ENCODE measurements at places on chromosomes 1 and 21. TPM values are rescaled to one million over a fixed set of nuclear protein-coding genes. Genes with fewer than 3 reads are reported as not detected.

DNA sequence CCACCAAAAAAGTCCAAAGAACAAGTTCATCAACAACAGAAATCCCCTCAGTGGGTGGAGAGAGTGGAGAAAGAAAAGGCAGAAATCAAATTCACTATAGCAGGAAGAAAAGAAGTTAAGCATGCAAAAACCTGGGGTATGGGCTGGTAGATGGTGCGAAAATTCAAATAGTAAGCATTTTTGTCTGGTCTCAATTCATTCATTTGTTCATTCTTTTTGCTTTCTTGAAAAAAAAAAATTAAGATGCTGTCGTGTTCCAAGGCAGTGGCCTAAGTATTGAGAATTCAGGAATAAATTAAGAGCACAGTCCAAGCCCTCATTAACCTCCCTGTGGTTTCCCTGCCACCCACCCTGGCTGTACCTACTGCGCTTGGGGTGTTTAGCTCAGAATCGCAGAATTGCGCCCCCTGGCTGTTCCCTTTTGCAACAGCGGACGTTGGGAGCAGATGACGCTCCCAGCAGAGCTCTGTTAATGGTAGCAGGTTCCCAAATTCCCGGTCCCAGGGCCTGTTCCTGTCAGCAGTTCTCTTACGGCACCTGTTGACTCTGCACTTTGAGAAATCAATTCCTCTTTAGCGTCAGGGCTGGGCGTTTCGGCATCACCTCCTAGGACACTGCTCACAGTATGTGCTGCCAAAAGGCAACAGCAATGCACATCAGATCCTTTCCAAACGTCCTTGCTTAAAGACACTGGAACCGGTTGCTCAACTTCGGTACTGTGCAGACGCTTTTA, 34.0 kb upstream of the SSX2IP start:
- DNase-seq = no peak

- no peak for DNase-seq
These were observed 39.4 kb downstream of the GNG4 start for GRCh38 chr1:235610157-235610556.

DNA sequence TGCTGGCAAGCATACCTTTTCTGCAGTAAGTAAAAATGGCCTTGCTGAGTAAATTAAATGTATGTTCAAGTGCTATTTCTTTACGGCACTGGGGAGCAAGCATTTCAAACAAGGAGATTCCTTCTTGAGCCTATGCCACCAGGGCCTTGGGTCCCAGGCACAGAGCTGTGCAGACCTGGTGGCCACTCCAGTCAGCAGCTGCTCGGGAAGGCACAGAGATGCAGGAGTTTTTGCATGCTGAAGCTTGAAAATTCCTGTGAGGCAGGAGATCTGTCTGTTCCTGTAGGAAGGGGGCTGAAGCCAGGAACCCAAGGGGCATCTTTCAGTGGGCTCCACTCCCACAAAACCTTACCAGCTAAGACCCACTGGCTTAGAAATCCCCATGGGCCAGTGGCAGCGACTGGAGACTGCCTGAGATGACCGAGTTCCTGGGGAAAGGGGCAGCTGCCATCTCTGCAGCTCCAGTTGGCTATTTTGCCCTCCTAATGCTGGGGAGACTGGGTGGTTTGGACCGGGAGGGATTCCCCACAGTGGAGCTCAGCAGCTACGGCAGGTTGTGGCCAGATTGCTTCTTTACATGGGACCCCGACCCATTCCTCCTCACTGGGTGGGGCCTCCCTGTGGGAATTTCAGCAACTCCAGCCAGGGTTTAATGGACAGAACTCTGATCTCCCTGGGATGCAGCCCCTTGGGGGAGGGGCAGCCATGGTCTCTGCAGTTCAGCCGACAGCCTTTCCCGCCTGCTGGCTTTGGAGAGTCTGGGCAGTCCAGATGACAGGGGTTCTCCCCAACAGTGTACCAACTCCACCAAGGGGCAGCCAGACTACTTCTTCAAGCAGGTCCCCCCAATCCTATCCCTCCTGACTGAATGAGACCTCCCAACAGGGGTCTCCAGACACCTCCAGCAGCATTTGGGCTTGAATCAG, 8.4 kb upstream of the PGBD2 start:
- DNase-seq = no peak

DNA sequence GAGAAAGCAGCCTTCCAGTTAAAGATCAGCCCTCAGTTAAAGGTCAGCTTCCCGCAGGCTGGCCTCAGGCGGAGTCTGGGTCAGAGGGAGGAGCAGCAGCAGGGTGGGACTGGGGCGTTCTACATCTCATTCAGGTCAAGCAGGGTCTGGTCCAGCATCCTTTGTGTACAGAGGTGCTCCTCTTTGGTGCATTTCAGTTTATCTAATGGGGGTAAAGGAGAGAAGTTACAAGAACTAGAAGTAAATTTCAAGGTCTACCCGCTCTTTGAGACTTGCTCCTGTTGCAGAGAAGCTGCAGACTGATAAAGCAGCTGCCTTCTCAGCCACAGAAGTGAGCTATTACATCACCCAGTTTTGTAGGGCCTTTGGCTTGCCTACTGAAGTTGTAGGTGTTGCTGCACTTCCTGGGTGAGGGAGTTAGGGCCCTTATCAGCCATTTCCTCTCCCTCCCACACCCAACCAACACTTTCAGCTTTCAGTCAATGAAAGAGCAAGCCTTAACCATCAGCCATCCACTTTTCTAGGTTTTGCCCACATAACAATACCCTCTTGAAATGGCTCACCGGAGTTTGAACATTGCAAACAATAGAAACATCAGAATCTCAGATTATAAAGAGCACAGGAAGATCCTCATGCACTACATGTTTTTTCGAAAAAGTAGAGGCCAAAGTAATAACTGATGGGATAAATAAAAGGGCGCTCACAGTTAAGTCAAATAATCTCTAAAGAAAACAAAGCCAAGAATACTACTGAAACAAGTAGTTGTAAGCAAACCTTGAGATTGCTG, 2.8 kb upstream of the NUP210L start:
- no peak for DNase-seq

DNA sequence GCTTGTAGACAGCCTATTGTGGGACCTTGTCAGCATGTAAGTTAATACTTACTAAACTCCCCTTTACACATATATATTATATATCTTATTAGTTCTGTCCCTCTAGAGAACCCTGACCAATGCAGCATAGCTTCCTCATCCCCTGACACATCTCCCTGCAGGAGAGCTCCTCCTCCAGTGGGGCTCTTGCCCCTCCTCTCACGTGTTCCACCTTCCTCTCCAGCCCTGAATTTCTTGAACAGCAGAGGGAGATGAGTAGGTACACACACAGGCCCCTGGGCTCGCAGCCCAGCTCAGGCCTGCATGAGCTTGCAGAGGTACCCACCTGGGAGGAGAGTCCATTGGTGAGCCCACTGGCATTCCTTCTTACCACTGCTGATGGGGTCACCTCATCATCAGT, 27.3 kb upstream of the GOLT1A start:
- no peak for DNase-seq

DNA sequence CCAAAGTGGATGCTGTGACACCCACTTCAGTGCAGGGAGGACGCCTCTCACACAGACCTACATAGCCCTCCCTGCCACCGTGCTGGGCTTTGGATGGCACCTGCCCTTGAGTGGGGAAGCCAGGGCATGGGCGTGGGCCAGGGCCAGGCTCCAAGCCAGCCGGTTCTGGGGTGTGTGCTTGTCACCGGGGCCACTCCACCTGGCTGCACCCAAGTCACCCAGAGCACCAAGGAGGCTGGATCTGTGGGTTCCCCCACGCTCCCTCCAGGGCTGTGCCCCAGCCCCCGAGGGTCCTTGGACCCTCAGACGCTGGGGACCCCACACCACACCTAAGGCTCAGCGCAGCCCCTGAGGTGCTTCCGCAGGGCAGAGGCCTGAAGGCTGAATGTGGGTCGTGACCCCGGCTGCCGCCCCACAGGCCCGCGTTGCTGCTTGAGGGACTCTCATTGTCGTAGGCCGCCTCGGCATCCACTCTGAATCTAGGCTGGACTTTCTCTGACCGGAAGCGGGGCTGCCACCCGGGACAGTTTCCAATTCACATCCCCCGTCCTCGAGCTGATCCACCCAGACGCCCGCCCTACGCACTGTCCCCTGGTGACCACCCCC, 1.5 kb downstream of the MXRA8 start:
- no peak for DNase-seq

- DNase-seq = no peak
These were observed 37.4 kb downstream of the PCAT6 start for GRCh38 chr1:202848191-202848542.

GRCh38 chr1:190172651-190173430, 304.8 kb downstream of the BRINP3 start:
- no peak for DNase-seq

DNA sequence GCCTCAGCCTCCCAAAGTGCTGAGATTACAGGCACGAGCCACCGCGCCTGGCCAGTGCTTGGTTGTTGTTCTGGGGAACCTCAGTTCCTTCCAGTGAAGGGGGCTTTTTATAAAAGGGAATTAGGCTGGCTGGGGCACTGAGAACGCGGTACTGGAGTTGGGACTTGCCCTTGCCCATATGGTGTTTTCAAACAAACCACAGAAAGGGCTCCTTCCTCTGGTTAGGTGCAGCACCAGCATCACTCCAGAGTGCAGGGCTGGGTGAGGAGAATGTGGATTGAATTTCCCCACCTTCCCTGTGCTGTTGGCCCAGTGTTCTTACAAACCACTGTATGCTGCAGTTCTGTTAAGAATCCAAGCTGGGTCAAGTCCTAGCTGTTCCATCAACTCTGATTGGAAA, 5.3 kb downstream of the MAN1C1 start:
- no peak for DNase-seq

DNA sequence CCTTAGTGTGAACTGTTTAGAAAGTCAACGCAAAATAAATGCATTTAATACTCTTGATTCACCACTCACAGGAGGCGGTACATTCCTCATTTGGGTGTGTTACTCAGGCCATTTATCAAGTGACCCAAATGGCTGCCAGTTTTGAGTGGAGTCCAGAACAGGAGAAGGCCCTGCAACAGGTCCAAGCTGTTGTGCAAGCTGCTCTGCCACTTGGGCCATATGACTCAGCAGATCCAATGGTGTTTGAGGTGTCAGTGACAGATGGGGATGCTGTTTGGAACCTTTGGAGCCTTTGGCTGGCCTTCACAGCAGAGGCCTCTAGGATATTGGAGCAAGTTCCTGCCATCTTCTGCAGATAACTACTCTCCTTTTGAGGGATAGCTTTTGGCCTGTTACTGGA, 609.2 kb downstream of the KCNT2 start:
- DNase-seq = no peak

DNA sequence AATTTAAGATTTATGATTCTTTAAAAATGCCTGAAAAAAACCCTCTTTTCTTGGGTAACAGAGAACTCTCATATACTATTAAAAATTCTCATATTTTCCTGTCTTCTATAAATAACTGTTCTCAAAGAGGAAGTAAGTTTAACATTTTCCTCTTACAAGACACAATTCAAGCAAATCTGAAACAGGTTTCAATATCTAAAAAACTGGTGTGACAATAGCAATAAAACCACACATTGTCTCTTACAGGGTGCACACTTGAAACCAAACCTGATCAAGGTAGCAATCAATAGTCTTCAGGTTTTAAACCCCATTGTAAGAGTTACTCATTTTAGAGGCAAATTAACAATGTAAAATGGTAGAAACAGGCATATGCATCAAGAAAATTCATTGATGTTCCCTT, 28.0 kb downstream of the FUBP1 start:
- no peak for DNase-seq

- DNase-seq = no peak
These were observed 11.8 kb downstream of the ZBED6 start for GRCh38 chr1:203807196-203807595.

The CFAP410 gene
- 24.1 TPM for polyA plus RNA-seq

The RCSD1 gene
- 21.5 TPM for polyA plus RNA-seq

The CFHR3 gene
- 0.93 TPM for polyA plus RNA-seq

Measured in left lung (tissue), 14 donors.